ENCODE measurements at places on chromosomes 3 and 15.

DNA sequence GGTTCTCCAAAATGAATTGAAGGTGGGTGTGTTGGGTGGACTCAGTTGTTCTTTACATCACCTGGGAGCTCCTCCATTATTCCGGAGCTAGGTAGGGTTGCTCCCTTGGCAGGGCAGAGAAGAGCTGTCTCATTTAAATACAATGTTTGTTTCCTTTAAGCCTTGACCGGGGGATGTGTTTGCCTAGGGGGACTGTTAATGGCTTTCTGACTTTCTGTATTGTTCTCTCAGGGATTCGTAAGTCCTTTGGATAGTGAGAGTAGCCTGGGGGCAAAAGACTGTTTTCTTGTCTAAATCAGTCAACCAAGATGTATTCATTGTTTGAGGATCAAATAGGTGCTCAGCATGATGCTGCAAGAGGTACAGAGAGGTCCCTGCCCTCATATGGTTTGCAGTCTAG lies 71.1 kb downstream of the CDAN1 start:
- no peak for DNase-seq

DNA sequence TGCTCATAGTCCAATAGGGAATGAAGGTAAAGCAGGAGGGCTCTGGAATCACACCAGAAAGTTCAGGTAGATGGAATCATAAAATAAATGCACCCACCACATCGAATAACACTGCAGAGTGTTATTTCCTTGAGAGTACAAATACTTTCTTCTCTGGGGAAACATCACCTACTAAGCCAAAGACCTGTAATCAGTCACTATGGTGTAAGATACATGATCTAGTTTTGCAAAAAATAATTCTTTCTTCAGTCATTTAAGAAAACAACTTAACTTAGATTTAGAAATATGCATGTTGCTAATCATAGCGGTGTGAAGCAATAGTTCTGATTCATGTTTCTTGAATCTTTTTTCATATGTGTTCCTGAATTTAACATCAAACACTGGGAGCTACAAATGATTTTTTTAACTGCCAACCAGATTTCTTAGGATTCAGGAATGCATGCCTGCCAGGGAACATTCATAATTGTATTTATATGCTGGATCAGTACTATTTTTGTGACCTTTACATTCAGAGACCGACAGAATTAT lies 40.2 kb upstream of the MEIS2 start:
- DNase-seq = no peak

DNA sequence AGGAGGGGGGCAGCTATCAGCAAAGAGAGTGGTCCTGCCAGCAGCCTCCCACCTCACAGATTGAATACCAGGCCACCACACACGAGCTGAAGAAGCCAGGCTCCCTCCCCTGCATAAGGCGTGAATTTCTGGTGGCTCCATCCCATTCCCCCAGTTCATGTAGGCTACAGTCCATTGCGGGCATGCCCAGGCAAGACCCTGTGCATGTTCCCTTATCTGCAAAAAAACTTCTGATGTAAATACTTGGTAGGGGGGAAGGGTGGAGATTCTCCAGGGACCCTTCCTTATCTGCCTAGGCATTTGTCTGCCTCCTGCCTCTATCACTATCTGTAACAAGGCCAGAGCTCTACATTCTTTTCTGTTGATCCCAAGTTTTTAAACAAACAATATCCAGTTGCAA lies 27.6 kb upstream of the UBP1 start:
- no peak for DNase-seq

GRCh38 chr15:60494108-60494507 lies 15.2 kb upstream of the ICE2 start:
- no peak for DNase-seq

DNA sequence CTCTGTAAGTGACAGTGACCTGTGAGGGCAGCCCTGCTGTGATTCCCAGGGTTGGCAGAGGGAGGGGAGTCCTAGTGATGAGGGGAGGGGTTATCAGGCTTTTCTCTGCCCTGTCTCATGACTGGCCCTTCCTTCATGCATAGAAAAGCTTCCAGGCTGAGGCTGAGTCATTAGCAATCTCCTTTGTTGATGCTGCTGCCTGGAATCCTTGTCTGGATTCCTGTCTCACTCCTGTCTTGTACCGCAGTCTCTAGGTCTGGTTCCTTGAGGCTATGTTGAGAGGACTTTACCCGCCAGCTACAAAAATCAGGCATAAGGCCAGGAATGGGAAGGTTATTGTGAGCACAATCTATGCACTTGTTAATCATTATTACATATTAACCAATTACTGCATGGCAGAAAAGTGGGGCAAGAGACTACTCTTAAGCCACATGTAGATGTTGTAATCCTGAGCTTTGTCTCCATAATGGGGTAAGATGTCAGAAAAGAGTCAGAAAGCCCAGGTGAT lies 7.2 kb downstream of the KLHL6 start:
- DNase-seq = no peak

DNA sequence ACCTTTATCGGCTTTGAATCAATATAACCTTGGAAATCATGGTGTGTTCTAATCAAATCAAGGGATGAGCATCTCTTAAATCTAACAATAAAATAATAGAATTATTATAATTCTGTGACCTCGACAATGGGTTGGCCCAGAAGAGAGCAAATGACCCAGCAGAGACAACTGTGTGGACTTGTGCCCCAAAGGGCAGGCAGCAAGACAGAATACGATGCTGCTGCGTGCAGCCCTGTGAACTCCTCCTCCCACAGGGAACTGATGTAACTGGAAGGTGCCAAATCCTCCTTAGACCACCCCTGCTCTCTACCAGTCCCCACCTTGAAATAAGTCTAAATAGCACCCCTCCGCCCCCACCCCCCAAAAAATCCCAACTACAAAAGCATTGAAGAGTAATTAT lies 50.7 kb upstream of the ACAN start:
- no peak for DNase-seq

GRCh38 chr3:87161417-87161816 lies 65.7 kb upstream of the CHMP2B start:
- DNase-seq = no peak

DNA sequence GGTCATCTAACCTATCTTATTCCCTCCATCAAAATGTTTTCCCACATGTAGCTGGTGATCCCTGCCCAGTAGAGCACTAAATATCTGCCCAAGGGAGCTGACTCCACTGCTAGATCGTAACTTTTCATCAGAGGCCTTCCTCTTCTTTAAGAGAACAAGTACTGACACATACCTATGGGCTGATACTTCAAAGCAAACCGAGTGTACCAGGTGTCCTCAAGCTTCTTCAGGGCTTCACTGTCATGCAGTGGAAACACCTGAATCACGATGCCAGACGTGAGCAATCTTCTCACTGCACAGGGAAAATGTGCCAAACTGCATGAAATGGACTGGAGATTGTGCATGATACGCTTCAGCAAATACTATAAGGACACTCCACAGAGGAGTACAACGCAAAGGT lies 41.6 kb downstream of the ANO10 start:
- no peak for DNase-seq

GRCh38 chr15:28786521-28786920 lies 61.9 kb downstream of the GOLGA6L7 start:
- no peak for DNase-seq

DNA sequence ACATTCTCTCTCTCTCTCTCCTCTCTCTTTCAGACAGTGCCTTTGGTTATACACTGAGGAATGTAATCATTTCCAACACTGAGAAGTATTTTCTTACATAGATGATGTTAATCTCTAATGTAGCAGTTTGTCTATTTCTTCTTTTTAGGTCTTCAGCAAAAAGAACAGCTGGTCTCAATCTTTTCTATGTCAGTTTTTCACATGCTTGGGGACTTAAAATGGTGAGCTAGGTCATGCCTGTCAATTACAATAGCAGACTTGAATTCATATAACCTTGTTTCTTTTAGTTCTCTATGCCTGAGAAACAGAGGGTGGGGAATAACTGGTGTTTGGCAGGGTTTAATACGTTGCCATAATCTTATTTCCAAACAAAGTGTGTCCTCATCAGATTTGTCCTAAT lies 786.2 kb downstream of the SQOR start:
- DNase-seq = no peak

GRCh38 chr3:175294793-175295192 lies 435.7 kb downstream of the NAALADL2 start:
- DNase-seq = no peak

DNA sequence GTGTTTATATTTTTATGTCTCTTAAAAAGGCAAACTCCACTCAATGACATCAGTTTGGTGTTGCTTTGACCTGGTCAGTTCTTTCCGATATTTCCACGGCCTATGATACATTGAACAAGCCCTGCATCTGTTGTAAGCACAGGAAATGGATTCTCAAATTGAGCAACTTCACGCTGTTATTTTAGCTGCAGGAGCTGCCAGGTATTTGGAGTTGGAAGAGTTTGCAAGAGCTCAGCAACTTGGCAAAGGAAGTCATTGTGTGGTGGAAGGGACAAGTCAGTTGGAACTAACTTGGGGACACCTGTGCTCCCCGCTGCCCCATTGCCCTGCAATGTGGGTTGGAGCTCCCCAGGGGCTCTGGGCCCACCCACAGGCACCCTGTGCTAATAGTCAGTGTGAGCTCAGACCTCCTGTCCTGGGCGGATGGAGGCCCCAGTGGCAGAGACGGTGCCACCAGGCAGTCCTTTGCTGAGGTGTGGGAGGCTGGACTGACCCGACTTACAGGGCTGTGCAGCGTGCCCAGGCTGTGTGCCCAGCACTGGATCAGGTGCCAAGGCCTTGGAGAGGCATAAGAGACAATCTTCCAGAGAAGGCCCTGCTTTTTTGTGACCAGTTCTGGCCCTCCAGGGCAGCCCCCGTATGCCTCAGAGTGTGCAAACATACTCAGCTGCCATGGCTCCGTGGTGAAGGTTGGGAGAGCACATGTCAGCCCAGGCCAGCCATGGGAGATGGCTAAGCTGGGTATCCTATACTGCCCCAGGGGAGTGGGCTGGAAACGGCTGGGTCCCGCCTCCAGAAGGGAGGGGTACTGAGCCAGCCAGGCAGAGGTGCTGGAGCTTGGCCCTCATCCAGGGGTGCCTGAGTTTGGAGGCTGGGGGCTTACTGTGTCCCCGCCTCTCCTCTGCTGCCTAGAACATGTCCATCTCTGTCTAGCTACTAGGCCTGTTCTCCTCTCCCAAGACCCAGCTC lies 43.5 kb downstream of the KY start:
- no peak for DNase-seq

- no peak for DNase-seq
These were observed 368.9 kb downstream of the WDR72 start for GRCh38 chr15:53390549-53390948.

GRCh38 chr3:31636049-31636448 lies 103.3 kb downstream of the STT3B start:
- DNase-seq = no peak

DNA sequence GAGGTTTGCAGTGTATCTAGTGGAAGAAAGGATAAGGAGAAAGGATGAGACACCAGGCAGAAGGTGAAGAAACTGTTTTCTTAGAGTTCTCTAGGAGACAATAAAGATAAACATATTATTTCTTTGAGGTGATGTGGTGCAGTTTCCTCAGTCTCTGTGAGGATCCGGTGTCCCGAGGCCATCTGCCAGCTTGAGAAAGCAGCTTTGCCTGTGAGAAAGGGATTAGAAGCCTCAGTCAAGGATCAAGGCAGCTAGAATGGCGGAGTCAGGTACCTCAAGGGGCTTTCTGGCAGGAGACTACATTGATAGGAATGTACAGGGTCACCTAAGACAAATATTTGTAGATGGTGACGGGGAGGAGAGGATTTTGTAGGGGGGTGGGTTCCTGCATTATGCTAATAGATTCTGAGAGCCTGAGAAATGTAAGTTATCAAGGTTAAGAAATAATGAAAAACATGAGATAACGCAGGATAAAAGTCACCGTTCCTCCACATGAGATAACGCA lies 103.9 kb upstream of the MB21D2 start:
- DNase-seq = no peak

DNA sequence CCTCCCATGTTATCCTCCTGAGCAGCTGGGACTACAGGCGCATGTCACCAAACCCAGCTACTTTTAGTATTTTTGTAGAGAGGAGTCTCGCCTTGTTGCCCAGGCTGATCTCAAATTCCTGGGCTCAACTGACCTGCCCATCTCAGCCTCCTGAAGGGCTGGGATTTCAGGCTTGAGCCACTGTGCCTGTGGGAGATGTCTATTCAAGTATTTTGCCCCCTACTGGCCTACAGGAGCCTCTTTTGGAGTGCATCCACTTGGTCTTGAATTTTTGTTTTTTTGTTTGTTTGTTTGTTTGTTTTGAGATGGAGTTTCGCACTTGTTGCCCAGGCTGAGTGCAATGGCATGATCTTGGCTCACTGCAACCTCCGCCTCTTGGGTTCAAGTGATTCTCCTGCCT lies 3.2 kb upstream of the DHX30 start:
- no peak for DNase-seq

GRCh38 chr3:169534439-169534838 lies 129.1 kb downstream of the MECOM start:
- DNase-seq = no peak

DNA sequence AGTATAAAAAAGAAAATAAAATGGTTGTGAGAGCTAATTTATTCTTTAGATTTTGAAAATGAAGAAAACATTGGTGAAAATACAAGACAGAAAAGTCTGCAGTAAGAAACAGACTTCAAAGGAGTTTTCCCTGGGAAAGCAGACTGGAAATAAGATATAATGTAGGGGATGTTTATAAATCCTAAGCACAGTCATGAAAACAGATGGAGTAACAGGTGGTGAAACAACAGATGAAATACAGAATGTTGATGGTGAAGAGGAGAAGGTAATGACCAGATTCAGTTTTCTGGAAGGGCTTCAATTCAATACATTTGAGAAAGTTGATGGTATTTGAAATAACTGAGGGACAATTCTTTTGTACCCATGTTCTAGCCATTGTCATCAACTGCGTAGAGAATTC lies 353.9 kb downstream of the CHL1 start:
- DNase-seq = no peak

DNA sequence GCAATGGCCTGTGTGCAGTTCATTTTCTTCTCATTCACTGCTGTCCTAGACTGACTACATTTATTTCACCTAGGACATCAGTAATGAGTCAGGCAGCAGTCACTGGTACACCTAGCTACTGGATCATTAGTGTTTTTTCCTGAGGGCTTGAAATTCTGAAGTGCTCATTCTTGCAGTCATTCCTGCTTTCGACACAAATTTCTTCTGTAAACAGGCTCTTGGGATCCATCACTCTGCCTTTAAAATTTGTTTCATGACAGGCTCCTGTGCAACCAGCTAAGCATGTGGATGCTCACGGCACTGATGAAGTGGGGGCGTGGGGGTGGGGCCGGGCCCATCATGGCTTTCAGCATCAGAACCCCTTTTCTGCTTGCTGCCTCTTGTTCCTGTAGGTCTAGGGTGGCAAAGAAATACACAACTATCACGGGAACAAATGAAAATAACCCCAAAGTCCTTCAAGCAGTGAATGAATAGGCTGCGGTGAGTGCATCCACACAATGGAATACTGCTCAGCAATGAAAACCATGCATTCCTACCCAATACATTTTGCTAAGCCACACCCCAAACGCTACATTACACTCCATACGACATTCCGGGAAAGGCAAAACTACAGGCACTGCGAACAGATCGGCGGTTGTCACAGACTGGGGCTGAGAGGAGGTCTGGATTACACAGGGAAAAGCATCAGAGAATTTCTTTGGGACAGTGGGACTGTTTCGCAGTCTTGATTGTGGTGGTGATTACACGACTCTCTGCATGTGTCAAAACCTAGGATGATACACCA lies 9.3 kb upstream of the MELTF start:
- no peak for DNase-seq
